ENCODE measurements at places on chromosomes 11 and 22.

DNA sequence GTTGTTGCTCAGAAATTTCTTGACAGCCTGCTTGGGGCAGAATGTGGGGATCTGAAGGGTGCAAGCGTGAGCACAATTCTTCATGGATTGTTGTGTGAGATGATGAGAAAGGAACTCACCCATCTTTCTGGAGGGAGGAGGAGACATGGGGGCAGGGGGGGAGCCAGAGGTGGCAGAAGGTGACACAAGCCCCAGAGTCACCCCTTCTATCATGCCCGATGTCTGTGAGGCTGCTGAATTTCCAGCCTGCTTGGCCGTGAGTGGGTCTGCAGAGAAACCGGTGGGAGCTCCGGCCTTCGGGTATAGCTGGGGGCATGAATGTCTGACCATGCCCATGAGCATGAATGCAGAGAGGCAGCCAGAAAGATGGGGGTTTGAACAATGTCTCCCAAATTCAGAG, 870.7 kb downstream of the TBC1D22A start:
- no peak for DNase-seq

- no peak for DNase-seq
Observed at GRCh38 chr22:44697423-44698141, 4.4 kb upstream of the PRR5 start.

DNA sequence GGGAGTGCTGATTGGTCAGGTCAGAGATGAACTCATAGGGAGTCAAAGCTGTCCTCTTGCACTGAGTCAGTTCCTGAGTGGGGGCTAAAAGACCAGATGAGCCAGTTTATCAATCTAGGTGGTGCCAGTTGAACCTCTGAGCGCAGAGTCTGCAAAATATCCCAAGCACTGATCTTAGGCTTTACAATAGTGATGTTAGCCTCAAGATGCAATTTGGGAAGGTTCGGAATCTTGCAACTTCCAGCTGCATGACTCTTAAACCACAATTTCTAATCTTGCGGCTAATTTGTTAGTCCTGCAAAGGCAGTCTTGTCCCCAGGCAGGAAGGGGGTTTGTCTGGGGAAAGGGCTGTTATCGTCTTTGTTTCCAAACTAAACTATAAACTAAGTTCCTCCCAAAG, 92.3 kb upstream of the PARVA start:
- no peak for DNase-seq

DNA sequence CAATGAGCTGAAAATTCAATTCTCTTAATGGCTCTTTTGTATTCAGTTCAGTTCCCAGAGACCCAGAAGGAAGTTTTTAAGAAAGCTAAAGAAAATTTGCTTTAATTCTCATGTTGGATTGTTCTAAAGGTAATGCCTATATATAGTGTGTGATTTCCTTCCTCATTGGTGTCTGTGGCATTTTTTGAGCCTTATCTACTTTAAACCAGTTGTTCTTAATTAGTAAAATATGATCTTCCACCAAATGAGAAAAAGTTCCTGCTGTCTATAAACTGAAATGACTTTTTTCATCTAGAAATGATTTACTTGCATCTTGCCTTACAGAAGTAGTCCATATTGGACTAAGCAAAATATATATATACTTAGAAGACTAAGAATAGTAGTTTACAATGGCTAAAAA, 622.1 kb upstream of the KIRREL3 start:
- no peak for DNase-seq

DNA sequence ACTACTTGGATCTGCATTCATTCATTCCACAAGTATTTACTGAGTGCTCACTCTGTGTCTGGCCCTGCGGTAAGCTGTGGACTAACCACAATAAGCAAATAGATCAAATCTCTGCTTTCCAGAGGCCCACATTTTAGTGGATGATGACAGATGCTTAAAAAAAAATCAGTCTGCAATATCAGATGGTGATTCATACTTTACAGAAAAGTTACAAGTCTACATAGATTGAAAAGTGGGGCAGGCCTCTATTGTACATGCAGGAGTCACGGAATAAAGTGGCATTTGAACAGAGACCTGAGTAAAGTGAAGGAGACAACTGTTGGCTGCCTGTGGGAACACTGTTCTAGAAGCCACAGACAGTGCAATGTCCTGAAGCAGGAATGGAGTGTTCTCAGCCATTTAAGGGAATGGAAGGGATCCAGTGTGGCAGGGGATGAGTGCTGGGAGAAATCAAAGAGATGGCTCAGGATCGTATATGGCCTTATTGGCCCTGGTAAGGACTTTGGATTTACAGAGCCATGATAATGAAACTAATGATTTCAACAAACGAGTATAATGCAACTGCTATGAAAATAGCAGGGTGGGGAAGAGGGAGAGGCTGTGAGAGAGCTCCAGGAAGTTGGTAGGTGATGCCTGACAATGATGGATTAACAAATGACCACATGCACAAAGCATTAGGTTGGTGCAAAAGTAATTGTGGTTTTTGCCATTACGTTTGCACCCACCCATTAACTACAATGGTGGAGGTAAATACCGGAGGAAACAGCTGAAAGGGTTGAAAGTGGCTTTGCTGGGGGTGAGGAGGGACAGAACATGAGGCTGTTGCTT, 31.1 kb downstream of the TMEM45B start:
- DNase-seq: no peak

DNA sequence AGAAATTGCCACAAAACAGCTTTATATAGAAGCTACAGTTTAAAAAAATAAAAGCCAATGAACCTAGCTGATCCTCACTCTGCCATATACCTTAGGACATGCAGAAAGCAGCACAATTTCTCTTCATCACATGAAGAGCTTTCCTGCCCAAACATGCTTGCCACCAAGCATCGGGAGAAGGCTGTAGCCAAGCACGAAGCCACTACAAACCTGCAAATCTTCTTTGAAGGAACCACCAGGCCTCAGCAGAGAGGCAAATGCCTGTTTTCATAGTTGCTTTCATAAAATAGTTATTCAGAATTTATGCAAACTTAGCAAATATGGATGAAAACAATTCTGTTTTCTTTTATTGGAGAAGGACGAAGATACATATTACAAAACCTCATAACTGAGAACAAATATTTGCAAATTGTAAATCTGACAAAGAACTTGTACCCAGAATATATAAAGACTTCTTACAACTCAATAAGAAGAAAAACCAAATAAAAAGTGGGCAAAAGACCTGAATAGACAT, 100.3 kb downstream of the RBFOX2 start:
- DNase-seq: no peak

GRCh38 chr11:116814502-116814901, 8.6 kb downstream of the APOA4 start:
- no peak for DNase-seq

GRCh38 chr22:31447337-31447736, 42.3 kb downstream of the EIF4ENIF1 start:
- DNase-seq: no peak

- DNase-seq: no peak
Observed at GRCh38 chr11:60825118-60825517, 16.8 kb upstream of the CCDC86 start.

GRCh38 chr11:32435942-32436750, 807 bp upstream of the WT1 start:
- no peak for DNase-seq

DNA sequence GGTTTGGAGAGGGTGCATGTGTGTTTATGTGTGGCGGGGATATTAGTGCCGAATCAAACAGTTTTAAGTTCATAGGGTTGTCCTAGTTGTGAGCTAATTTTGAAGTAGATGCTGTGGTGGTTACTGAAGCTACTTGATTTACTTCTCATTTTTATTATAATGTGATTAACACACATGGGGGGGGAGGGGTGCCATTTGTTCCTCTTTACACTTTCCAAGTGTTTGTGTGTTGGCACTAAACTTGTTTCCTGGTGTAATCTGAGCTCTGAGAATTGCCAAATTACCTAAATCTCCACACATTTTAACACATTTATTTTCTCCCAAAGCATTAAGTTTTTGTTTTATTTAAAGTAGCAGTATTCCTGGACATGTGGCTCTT, 60.1 kb downstream of the ZNRF3 start:
- DNase-seq: no peak

DNA sequence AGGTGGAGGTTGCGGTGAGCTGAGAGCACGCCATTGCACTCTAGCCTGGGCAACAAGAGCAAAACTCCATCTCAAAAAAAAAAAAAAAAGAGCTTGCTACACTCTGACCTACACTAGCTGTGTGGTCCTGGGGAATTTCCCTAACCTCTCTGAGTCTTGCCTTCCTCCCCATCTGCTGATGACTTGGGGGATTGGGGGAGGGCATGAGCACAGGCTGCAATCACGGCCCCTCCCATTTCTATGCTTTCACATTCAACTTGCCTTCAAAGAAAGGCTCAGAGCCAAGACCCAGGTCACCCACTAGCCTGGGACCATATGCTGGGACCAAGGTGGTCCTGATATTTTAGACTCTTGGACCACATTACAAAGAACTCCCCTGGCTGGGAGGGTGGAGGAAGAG, 39.8 kb upstream of the TEF start:
- no peak for DNase-seq

GRCh38 chr22:41517172-41518047, 26.9 kb downstream of the POLR3H start:
- DNase-seq: no peak

DNA sequence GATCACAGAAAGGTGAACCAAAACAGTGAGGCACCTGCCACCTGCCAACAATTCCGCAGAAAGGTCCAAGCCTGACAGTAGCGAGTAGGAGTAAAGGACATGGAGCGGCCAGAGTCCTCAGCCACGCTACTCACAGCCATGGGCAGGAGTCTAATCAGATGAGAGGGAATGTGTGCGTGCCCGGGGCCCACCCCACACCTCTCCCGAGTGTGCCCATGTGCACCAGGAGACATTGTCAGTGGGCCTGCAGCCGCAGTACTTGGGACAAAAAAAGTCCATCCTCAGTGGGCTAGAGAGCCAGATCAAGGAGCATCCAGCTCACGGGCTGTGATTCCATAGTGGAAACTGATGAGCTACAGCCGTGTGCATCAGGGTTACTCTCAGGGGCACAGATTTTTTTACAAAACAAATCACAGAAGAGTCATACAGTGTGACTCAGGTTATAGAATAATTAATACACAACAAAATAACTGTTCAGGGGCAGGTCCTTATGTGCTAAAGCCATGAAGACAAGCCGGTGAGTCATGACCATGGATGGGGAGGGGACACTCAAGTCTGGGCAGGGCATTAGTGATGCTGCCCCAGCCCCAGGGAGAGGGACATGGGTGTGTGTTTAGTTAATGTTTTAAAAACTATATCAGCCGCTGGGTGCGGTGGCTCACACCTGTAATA, 12.0 kb downstream of the SART1 start:
- no peak for DNase-seq

- no peak for DNase-seq
Observed at GRCh38 chr11:76392870-76393269, 11.7 kb downstream of the GVQW3 start.

GRCh38 chr11:69917529-69917928, 98.3 kb upstream of the FGF3 start:
- no peak for DNase-seq

DNA sequence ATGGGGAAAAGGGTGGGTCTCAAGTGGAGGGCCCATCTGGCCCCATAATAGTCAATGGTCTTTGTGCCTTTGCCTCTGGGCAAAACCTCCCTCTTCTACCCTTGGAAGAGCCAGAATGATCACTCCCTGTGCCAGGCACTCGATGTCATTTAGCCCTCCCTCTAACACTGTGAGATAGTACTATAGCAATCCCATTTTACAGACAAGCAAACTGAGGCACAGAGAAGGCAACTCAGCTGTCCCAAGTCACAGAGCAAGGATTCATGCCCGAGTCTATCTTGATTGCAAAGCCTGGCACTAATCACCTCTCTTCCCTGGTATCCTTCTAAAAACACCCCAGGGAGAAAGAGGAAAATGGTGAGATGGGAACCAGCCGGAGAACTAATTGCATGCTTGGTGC, 76.4 kb downstream of the TP53I11 start:
- no peak for DNase-seq

GRCh38 chr11:93248602-93249001, 50.8 kb upstream of the SLC36A4 start:
- DNase-seq: no peak

DNA sequence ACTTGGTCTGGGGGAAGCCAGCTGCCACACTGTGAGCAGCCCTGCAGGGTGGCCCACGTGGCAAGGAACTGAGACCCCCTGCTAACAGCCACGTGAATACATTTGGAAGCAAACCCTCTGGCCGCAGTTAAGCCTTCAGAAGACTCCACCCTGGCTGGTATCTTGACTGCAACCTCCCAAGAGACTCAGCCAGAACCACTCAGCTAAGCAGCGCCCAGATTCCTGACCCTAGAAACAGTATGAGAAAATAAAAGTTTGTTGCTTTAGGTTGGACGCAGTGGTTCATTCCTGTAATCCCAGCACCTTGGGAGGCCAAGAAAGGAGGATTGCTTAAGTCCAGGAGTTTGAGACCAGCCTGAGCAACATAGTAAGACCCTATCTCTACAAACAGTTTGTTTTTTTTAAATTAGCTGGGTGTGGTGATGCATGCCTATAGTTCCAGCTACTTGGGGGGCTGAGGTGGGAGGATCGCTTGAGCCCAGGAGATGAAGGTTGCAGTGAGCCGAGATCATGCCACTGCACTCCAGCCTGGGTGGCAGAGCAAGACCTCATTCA, 8.7 kb downstream of the ZMAT5 start:
- DNase-seq: no peak

GRCh38 chr11:30818721-30819120, 232.6 kb upstream of the MPPED2 start:
- no peak for DNase-seq

DNA sequence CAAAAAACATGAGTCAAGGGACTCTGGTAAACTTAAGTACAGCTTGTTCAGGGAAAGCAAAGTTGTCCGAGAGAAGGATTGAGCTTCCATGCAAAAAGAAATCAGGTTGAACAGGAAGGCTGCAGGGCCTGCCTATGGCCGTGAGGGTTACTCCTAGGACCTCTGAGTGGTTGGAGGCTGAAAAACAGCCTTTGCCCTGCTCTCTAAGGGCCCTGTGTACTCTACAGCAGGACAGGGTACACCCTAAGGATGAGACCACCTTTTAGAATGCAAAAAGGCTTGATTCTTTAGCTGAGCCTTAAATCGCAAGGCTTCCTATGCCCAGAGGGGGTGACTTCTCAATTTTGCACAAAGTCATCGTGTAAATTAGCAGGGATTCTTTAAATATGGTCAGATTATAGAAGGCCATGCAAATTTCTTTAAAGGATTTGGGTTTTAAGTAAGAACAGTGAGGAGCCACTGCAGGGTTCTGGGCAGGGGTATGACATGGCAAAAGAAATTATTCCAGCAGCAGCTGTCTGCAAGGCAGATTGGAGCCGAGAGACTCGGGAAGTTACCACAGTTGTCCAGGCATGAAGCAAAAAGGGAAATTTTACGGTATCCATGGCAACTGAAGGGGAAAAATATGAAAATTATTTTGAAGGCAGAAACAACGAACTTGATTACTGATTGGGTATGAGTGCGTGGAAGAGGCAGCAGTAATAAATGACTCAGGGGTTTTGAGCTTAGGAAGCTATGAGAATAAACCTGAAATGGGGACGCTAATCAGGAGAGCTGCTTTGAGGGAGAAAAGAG, 91.8 kb downstream of the FAM76B start:
- no peak for DNase-seq

Measured in NCI-H1048 (cell line).